ENCODE measurements at places on chromosomes 1 and 21.

GRCh38 chr1:111909030-111909429, 80.4 kb downstream of the KCND3 start:
- DNase-seq = no peak

DNA sequence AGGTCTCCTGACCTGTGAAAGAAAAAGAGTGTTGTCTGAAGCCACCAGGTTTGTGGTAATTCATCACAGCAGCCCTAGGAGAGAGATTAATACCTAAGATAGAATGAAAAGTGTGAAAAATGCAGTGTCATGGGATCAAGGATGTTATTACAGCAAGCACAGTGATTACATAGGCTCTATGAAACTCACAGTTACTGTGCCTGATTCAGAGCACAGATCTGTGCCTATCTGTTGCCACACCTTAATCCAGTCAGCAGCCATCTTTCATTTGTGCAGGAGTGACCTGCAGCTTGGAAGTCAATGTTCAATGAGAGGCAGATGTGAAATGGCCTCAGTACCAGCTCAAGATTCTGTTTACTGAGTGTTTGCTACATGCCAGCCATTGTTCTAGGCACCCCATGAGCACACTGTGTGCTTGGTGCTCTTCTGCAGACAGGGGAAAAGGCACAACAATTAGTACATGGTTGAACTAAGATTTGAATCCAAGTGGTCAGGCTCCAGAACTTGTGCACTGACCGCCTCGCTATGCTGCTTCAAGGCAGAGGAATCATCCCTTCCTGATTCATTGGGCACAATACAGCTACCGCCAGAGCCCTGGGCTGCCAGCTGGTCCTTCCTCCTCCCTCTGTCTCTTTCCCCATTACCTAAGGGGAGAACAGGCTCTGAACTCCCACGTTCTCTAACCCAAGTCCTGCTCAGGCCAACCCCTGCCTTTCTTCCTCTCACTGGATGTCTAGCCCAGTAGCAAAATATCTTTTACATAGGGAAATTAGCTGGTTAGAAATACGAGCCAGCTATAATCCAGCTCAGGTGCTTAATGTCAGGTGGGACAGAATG, 56.3 kb upstream of the NEK2 start:
- no peak for DNase-seq

DNA sequence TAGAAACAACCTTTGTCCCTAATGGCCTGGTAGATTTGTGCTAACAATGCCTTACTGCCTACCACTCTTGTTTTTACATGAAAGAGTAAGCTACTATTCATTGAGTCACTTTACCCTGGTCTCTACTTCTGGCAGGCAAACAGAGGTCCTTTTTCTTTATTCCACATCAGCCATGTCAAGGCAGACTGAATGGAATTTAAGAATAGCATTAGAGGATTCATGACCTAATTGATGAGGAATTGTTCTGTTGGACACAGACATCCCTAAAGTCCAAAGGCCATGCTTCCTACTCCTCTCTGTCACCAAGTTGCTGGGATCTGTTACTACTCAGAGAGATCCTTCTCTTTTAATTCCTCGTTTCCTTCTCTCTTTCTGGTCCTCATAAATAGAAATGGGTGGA, 229.1 kb upstream of the ZP4 start:
- no peak for DNase-seq

GRCh38 chr1:74474585-74474984, 37.8 kb downstream of the LRRC53 start:
- DNase-seq = no peak

- DNase-seq = no peak
These were observed 32.8 kb upstream of the RUNX1 start for GRCh38 chr21:35081861-35082260.

DNA sequence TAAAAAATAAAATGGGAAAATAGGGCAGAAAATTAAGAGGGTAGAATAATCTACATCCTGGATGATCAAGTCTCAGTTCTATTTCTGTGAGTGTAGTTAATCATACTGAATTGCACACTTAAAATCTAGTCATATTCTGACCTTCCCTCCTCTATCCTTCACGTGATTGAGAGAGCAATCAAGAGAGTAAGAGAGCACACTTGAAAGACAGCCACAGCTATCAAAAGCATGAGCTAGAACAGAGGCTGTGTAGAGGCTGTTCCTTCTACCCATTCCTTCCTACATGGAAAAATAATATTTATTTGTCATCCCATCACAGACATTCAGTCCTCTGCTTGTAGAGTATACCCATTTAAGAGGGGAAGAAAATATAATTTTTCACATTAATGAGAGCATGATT, 52.4 kb downstream of the PHC2 start:
- DNase-seq = no peak

- DNase-seq = no peak
These were observed 4.5 kb upstream of the FAM177B start for GRCh38 chr1:222732216-222733159.

GRCh38 chr21:14877581-14878228, 187.1 kb downstream of the NRIP1 start:
- DNase-seq = peak; percentile 97

GRCh38 chr1:238177351-238177750, 286.6 kb upstream of the ZP4 start:
- DNase-seq = no peak

DNA sequence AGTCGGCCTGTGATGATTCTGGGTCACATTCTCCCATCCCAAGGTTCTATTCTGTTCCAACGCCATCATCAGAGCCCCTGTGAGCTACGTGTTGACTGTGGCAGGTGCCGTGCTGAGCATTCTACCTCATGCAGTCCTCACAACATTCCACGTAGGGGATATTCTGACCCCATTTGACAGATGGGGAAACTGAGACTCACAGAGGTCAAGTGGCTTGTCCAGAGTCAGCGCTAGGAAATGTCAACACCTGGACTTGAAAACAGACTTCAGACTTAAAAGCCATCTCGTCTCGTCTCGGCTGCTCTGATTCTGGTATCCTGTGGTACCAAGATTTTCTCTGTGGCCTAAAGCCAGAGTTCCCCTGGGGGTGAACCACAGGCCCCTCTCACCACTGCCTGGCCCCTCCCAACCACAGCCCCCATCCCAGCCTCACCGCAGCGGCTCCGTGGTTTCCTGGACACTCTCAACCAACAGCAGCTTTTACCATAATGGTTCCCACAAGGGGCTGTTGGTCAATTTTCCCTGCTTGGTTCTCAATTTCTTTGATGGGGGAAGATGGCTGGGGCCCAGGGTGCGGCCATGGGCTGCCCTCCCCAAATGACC, 39.6 kb downstream of the SDC3 start:
- DNase-seq = no peak

DNA sequence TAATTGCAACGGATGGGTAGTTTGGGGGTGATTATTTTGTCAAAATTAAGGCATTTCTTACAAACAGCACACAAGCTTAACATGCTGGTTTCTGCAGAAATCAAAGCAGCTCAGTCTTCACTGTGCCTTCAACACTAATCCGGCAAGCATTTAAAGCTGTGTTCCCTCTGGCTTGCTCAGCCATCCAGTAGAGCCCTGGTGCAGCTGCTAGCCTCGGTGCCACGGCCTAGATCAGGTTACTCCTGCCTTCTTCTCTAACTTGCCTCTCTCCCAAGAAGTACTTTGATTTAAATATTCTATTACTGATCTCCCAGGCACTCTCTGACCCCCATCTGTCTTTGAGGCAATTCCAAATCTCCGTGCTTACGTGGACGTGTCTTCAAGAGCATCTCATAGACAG, 85.6 kb downstream of the GREM2 start:
- no peak for DNase-seq

GRCh38 chr1:207073906-207074820, 14.5 kb upstream of the C4BPB start:
- DNase-seq = peak; percentile 90

- DNase-seq = no peak
These were observed 10.8 kb downstream of the CASP9 start for GRCh38 chr1:15513192-15513591.
